Aorta (tissue), 5 donors: ENCODE measurements at places on chromosomes 3 and 15. TPM values are rescaled to one million over a fixed set of nuclear protein-coding genes. Genes with fewer than 3 reads are reported as not detected.
A peak's percentile ranks its signal among the peaks of the same experiment; 100 is the strongest.

DNA sequence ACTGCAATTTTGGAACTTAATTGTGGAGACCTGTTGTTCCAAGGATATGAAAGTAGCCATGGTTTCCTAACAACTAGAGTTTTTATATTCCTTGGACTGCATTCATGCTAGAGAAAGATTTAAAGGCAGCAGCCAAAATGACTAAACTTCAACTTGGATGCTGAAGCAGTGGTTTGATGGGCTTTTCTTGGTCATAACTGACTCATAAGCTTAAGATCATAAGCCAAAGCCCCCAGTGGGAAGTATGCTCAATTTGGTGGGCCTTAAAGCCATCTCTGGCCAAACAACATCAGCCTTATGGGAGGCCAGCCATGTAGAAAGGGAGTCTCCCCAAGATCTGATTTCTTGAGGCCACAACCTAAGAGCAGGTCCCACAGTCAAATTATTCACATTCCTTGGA is 80.2 kb downstream of the ZNF280D start:
- no peaks in the 10 kb centered on the region for H3K27me3 ChIP-seq
- no peaks in the 10 kb centered on the region for H3K36me3 ChIP-seq
- H3K4me1 ChIP-seq, result no peaks in the 10 kb centered on the region
- no peak overlapping the region for H3K4me3 ChIP-seq
- peak overlapping the region; percentile 60 for H3K27ac ChIP-seq

GRCh38 chr15:61084944-61085367 is 144.1 kb downstream of the RORA start:
- H3K4me1 ChIP-seq, result no peaks in the 10 kb centered on the region
- no peaks in the 10 kb centered on the region for H3K36me3 ChIP-seq
- no peaks in the 10 kb centered on the region for H3K27me3 ChIP-seq
- DNase-seq, result no peak
- no peak overlapping the region for H3K27ac ChIP-seq
- H3K4me3 ChIP-seq, result no peak overlapping the region

DNA sequence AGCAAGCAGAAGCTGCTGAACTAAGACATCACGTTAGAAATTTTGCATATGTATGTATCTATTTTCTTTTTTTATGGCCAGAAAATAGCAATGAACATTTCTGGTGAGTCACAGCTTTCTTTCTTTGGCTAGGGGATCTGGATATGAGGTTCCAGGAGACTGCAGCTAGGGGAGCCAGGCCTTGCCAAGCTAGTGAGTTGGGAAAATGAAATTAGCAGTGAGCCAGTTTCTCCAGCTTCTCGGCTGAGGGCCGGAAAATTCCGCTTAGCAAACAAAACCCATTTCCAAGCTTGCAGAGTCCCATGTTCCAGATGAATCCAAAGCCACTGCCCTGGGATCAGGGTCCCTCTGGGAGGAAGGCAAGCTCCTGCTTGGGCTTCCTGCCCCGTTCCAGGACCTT is 137.6 kb downstream of the SRGAP3 start:
- no peak overlapping the region for H3K4me3 ChIP-seq
- H3K4me1 ChIP-seq, result no peaks in the 10 kb centered on the region
- peak; percentile 80 for DNase-seq
- H3K36me3 ChIP-seq, result no peaks in the 10 kb centered on the region

DNA sequence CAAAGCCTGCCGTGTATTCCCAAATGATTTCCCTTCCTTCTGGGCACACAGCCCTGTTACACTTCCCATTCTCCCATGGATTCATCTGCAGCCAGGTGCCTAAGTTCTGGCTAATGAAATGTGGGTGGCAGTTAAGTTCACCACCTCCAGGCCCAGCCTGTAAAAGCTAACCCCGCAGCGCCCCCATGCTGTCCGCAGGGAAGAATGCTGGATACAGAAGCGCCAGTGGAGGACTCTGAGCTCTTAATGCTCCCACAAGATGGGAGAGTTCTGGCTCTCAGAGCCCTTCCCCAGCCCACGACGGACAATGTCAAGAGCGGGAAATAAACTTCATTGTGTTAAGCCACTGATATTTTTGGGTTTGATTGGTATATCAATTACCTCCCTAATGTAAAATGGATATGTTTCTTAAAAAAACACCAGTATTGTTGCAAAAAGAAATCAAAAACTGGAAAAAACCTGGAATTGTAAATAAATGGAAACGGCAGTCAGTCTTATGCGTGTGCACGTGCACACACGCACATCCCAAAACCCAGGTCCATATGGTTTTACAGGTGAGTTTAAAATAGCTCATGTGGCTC is 37.7 kb upstream of the FGD5 start:
- no peaks in the 10 kb centered on the region for H3K4me1 ChIP-seq
- no peaks in the 10 kb centered on the region for H3K27me3 ChIP-seq
- H3K4me3 ChIP-seq, result no peak overlapping the region
- no peak overlapping the region for H3K27ac ChIP-seq

GRCh38 chr3:120637851-120638559 is 41.9 kb downstream of the NDUFB4 start:
- no peaks in the 10 kb centered on the region for H3K36me3 ChIP-seq
- H3K27me3 ChIP-seq, result no peaks in the 10 kb centered on the region
- DNase-seq, result no peak
- H3K4me3 ChIP-seq, result no peak overlapping the region

DNA sequence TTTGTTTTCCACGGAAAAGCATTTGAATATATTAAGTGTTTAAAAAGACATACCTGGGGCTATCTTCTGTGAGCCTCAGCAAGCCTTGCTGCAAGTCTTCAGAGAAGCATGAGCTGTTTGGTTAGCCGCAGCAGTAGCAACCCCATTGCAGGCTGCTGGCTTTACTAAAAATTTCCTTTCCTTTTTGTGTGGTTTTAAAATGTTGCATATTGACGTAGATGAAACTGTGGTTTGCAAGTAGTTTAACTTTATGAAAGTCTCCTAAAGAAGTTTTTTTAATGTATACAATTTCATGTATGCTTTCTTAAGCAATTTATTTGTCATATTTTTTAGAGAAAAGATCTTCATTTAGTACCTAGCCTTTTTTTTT is at the start of gene GPR171:
TSS of gene GPR171 (minus strand) at position 166 of the 370 bp plus-strand sequence. CDS start 3,830 bp downstream, outside the sequence.
- H3K4me3 ChIP-seq, result no peak within 1 kb of the TSS
- no peak for DNase-seq
- no peaks in the 10 kb centered on the region for H3K27me3 ChIP-seq
- no peaks in the 10 kb centered on the region for H3K36me3 ChIP-seq

- no peaks in the 10 kb centered on the region for H3K4me1 ChIP-seq
- H3K36me3 ChIP-seq, result no peaks in the 10 kb centered on the region
- DNase-seq, result no peak
- no peak overlapping the region for H3K27ac ChIP-seq
- H3K27me3 ChIP-seq, result no peaks in the 10 kb centered on the region
Measured at GRCh38 chr15:100692671-100693070, 90.3 kb downstream of the ASB7 start.

GRCh38 chr15:43878446-43878845 is 51.6 kb downstream of the WDR76 start:
- DNase-seq, result no peak
- no peaks in the 10 kb centered on the region for H3K27me3 ChIP-seq
- no peak overlapping the region for H3K4me3 ChIP-seq
- H3K4me1 ChIP-seq, result no peaks in the 10 kb centered on the region

DNA sequence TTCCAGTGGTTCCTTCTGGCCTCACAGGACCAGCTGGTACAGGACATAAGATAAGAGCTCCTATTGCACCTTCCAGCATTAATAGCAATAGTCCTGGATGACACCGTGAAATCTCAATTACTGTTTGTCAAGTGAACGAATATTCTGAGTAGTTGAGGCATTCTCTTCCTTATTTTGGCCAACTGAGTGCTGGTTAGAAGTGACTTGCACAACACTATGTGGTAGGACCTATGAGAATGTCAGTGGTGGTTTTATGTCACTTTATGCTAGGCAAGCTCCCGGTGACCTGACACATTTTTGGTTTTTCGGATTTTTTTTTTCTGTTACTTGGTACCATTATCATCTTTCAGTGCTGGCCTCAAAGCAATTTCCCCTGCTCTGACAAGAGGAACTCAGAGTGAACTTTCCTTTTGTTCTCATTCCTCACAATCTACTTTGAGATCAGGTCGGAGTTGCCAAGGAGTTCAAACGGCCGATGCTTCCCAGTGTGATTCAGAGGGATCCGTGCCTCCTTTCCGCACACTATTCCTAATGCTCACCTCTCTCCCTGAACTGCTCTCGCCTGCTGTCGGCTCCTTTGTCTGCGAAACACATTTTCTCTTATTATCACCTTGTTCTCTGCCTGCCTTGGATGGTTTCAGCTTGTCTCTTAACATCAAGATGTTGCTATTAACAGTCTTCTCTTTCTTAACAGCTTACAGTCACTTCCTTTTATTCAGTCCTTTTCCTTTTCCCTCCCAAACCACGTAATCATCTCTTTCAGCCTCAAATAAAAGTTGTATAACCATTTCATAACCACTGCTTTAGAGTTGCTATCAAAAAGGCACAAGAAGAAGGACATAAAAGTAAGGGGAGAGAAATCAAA is 35.8 kb downstream of the QTRT2 start:
- no peak overlapping the region for H3K4me3 ChIP-seq
- no peaks in the 10 kb centered on the region for H3K27me3 ChIP-seq
- H3K27ac ChIP-seq, result no peak overlapping the region
- no peak for DNase-seq
- H3K36me3 ChIP-seq, result peaks cover 3% of the 10 kb centered on the region

- H3K27me3 ChIP-seq, result no peaks in the 10 kb centered on the region
- DNase-seq, result peak; percentile 73
Measured at GRCh38 chr15:80173022-80173759, 20.4 kb downstream of the FAH start.

GRCh38 chr3:188604651-188605050 is 450.7 kb downstream of the LPP start:
- DNase-seq, result no peak
- H3K27ac ChIP-seq, result no peak overlapping the region
- H3K27me3 ChIP-seq, result no peaks in the 10 kb centered on the region

DNA sequence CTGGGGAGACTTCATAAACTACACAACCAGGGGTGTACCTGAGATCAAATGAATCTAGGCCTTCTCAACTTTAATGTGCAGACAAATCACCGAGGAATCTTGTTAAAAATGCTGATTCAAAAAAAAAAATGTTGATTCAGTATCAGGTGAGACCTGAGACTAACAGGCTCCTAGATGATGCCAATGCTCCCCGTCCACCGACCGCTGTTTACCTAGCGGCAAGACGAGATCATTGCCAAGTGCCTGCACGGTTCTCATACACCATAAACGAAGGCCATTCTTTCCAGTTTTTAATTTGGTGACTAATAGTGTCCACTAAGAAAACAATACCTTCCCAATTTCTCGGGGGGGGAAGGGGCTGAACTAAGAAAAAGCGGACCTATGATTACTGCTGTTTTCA is 2.5 kb upstream of the FSIP1 start:
- H3K4me3 ChIP-seq, result no peak overlapping the region
- no peaks in the 10 kb centered on the region for H3K36me3 ChIP-seq
- no peaks in the 10 kb centered on the region for H3K27me3 ChIP-seq
- DNase-seq, result no peak
- H3K4me1 ChIP-seq, result no peaks in the 10 kb centered on the region

Gene KCNAB1
- 22.6 TPM for total RNA-seq

Gene UNC45A
- 65.5 TPM for total RNA-seq

Gene RGMA
- 50.3 TPM for total RNA-seq

Gene HEXA
- total RNA-seq, result 144 TPM

Gene FURIN
- total RNA-seq, result 62.3 TPM
